ENCODE measurements at places on chromosomes 6 and 20. TPM values are rescaled to one million over a fixed set of nuclear protein-coding genes. Genes with fewer than 3 reads are reported as not detected.

The SCRT2 gene
- polyA plus RNA-seq = 0.36 TPM

The ANGPT4 gene
- not detected for polyA plus RNA-seq

The CTCFL gene
- polyA plus RNA-seq = 0.63 TPM

The PSORS1C1 gene
- not detected for polyA plus RNA-seq

The ID1 gene
- polyA plus RNA-seq = 0.75 TPM
